Kasumi-1 (cell line): ENCODE measurements at places on chromosomes 1 and 21.

- DNase-seq = no peak
Observed at GRCh38 chr21:33698087-33698860, 56.0 kb downstream of the ITSN1 start.

DNA sequence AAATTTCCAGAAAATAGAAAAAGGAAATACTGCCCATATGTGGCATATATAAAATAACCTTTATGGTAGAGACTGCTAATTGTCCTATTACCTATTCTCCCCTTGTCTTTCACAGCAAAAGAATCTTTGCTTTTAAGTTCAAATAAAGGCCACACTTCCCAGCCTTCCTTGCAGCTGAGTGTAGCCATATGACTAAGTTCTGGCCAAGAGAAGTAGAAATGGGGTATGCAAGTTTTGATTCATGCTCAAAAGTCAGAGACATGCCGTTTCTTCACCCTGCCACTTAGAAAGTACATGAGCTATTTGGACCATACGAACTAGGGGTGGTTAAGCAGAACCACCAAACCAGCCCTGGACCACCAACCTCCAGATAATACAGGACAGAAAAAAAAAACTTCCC, 18.3 kb upstream of the S100A2 start:
- no peak for DNase-seq

- DNase-seq = no peak
Observed at GRCh38 chr1:46592823-46593222, 11.2 kb downstream of the MKNK1 start.

- DNase-seq = peak; percentile 23
Observed at GRCh38 chr1:20430355-20431175, 55.4 kb downstream of the CAMK2N1 start.

DNA sequence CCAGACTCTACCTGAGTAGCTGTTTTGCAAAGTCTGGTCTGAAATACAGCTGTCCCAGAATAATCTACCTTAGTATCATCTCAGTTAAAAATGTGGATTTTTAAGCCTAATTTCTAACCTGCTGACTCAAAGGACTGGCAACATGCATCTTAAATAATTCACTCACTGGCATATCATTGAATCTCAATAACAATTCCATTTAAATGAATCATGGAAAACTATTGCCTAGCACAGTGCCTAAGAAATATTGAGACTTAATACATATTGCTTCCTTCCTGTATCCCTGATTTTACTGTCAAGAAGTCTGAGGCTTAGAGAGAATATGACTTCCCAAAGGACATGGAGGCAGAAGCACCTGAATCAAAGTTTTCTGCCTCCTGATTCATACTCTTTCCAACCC, 3.1 kb downstream of the CCDC190 start:
- DNase-seq = no peak

DNA sequence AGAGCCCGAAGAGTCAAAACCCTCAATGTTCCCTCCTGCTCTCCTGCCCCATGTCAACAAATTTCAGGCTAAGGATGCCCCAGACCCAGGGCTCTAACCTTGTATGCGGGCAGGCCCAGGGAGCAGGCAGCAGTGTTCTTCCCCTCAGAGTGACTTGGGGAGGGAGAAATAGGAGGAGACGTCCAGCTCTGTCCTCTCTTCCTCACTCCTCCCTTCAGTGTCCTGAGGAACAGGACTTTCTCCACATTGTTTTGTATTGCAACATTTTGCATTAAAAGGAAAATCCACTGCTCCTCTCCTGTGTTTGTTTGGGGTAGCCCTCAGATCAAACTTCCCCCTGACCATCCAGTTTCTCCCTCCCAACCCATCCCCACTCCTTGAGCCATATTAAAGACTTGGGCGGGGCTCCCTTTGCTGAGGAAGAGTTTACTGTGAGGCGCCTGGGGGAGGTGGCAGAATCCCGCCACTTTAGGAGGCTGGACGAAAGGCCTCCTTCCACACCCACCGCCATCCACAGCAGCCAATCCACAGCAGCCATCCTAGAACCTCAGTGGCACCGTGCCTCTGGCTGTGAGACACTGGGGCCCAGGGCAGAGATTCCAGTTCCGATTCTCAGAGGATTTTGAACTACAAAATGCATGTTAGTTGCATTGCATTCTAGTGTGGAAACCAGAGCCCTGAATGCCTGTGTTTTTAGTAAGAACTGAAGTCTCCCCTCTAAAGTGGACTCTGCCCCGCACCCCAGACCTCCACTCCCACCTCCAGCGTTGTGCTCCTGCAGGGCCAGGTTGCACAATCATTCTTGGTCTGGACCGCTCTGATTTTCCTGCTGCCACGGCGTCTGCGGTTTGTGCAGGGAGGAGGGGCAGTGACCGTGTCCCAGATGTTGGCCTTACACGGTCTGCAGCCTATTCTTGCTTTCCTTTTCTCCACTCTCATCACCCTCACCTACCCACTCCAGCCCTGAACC, 3.0 kb downstream of the OLFML3 start:
- DNase-seq = no peak

DNA sequence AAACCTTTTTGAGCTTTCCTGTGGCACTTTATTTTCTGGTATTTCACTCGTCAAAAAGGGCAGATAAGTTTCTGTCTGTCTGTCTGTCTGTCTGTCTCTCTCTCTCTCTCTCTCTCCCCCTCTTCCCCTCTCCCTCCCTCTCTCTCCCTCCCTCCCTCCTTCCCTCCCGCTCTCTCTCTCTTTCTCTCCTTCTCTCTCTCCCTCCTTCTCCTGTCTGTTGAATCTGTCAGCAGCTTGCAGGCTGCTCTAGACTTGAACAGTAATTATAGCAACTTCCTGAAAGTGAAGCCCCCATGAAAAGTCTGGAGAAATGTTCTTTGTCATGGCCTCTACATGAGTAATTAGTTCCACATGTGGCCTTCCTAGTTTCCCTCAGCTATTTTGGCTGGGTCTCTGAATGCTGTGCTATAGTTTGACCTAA, 275.2 kb upstream of the C1orf105 start:
- no peak for DNase-seq

- DNase-seq = no peak
Observed at GRCh38 chr1:196559314-196559713, 48.9 kb downstream of the KCNT2 start.

DNA sequence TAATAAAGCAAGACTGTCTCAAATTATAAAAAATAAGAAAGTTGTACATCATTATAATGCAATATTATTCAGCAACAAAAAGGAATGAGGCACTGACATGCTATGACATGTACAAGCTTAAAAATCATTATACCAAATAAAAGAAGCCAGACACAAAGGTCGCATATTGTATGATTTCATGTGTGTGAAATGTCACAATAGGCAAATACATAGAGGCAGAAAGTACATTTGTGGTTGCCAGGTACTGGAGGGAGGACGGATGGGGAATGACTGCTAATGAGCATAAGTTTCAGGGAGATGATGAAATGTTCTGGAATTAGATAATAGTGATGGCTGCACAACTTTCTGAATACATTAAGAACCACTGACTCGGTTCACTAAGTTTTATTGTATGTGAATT, 73.6 kb upstream of the NBPF3 start:
- DNase-seq = no peak

GRCh38 chr1:170166518-170167180, 20.9 kb downstream of the NTMT2 start:
- DNase-seq = no peak

GRCh38 chr21:41008974-41009373, 159.0 kb upstream of the BACE2 start:
- DNase-seq = no peak

DNA sequence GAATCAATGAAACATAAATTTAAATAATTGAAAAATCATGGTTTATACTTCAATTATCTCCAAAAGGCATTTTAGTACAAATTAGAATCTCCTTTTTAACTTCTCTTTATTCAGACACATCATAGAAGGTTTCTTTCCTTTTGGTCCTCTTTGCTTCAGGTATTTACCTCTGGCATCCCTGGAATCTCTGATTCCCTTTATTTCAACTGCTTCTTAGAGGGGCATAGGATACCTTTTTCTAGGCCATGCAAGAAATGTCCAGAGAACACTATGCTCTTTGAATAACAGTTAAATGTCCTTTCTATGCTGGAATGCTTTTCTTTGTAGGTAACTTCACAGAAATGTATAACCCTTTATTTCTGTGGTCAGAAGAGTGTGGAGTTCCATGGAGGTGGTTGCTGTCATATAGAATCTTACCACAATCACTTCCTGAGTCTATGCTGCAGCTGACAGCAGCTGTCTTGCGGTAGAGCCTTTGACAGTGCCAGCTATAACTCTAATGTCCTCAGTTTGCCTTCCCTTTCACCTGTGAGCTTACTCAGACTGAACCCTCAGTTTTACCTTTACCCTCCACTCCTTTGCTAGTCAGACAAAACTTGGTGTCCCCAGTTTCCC, 8.6 kb downstream of the LAMC2 start:
- DNase-seq = peak; percentile 10

DNA sequence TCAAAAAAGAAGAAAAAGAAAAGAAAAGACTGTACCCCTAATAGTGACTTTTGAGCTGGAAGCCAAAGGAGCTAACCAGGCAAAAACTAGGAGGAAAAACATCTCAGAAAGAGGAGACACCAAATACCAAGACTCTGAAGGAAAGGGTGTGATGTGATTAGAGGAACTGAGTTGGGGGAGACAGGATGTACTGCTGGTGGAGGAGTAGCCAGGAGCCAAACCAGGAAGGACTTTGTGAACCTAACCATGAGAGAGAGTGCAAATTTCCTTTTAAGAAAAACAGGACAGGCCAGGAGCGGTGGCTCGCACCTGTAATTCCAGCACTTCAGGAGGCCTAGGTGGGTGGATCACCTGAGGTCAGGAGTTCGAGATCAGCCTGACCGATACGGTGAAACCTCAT, 4.1 kb upstream of the RBP7 start:
- peak; percentile 12 for DNase-seq

GRCh38 chr1:242467556-242468145, 56.8 kb downstream of the PLD5 start:
- DNase-seq = peak; percentile 40

DNA sequence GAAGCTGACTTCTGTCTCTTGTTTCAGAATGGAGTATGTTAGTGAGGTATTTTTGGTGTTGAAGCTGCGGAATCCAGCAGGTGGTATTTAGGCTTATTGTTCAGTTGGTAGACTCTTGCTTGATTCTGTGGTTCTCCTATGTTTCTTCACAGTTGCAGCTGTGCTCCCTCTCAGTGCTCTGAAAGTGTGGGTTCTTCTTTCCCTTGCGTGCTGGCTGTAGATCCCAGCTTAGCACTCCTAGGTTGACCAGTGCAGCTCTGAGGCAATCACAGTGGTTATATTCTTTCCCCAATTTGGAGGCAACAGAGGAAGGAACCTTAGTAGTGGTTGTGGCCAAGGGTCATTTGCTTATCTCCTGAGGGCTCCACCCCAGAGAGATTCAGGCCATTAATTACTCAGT, 269.2 kb upstream of the NRIP1 start:
- DNase-seq = no peak

DNA sequence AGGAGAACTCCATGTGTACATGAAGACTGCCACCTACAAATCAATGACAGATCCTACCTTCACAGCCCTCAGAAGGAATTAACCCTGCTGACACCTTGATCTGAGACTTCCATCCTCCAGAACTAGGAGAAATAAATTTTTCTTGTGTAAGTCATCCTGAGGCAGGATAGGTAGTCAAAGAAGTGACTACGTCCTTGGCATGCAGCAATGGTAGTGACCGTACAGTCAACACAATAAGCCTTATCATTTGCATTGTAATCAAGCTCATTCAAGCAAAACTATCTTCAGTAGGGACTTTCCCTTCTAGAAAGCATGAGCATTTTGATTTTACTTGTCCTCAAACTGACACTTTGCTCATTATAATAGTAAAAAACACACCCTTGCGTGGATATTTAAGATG, 64.0 kb upstream of the KCNK1 start:
- no peak for DNase-seq

DNA sequence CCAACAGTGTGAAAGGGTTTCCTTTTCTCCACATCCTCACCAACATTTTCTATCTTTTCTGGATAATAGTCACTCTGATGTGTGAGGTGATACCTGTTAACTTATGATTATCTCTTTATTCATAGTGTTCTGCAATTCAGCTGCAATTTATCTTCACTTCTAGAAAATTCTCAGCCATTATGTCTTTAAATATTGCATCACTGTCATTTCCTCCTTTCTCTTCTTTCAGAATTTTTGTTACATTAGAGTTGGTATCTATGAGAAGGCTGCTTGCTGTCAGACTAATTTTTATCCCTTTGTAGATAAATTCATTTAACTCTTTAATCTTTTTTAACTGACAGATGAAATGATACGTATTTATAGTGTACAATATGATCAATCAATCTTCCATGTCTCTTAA, 30.5 kb upstream of the ATF3 start:
- DNase-seq = no peak

- no peak for DNase-seq
Observed at GRCh38 chr1:219582865-219583264, 30.0 kb downstream of the ZC3H11B start.

GRCh38 chr1:102751111-102751510, 357.2 kb downstream of the COL11A1 start:
- DNase-seq = no peak
